Skin of body (tissue), 3 donors: ENCODE measurements at places on chromosomes 5 and 9. TPM values are rescaled to one million over a fixed set of nuclear protein-coding genes. Genes with fewer than 3 reads are reported as not detected.

Gene SLC46A2
- 1.2 TPM for total RNA-seq

Gene PCDHA1
- total RNA-seq = not detected

Gene SNX24
- total RNA-seq = 15.7 TPM

Gene PPP3R2
- not detected for total RNA-seq

Gene PCDHB12
- total RNA-seq = 2.2 TPM

GRCh38 chr5:61625681-61626621 is 293.9 kb downstream of the ZSWIM6 start:
- DNase-seq = no peak

DNA sequence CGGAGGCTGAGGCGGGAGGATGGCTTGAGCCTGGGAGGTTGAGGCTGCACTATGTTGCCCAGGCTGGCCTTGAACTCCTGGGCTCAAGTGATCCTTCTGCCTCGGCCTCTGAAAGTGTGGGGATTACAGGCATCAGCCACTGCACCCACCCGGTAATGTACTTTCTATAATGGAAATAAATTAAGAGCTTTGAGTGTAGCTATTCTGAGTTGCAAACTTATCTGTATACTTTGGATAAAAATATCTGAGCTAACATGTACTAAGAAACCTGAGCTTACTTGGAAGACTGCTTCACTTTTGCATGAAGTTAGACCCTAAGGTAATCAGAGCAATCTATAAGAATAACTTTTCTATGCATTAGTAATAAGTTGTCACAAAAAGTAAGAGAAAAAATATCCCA is 50.0 kb downstream of the UNC13B start:
- DNase-seq = no peak

- no peak for DNase-seq
Observed at GRCh38 chr9:22454016-22454415, 7.4 kb downstream of the DMRTA1 start.

DNA sequence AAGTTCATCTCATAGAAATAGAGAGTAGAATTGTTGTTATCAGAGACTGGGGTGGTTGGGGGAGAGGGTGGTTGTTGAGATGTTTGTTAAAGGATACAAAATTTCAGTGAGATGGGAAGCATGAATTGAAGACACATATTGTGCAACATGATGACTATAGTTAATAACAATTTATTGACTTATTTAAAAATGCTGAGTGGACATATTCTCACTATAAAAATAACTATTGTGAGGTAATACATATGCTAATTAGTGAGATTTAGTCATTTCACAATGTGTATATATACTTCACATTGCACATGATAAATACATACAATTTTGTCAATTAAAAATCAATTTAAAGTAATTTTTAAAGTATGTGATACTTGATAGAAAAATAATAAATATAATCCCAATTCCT is 722.5 kb upstream of the CHD1 start:
- DNase-seq = no peak

- no peak for DNase-seq
Observed at GRCh38 chr9:127595611-127596010, 16.5 kb upstream of the STXBP1 start.

- DNase-seq = no peak
Observed at GRCh38 chr9:112869917-112870316, 20.8 kb downstream of the SLC46A2 start.

- DNase-seq = peak; percentile 26
Observed at GRCh38 chr9:35826071-35826701, 2.3 kb downstream of the FAM221B start.

GRCh38 chr9:76545191-76545590 is 86.2 kb downstream of the GCNT1 start:
- no peak for DNase-seq

- peak; percentile 46 for DNase-seq
Observed at GRCh38 chr5:150164211-150164980, 2.2 kb upstream of the CDX1 start.

GRCh38 chr5:122126177-122126755 is 3.1 kb upstream of the ZNF474 start:
- no peak for DNase-seq

- DNase-seq = no peak
Observed at GRCh38 chr5:8376478-8376877, 507.5 kb downstream of the MTRR start.

- peak; percentile 36 for DNase-seq
Observed at GRCh38 chr9:77507212-77507961, 140.7 kb downstream of the GNA14 start.

DNA sequence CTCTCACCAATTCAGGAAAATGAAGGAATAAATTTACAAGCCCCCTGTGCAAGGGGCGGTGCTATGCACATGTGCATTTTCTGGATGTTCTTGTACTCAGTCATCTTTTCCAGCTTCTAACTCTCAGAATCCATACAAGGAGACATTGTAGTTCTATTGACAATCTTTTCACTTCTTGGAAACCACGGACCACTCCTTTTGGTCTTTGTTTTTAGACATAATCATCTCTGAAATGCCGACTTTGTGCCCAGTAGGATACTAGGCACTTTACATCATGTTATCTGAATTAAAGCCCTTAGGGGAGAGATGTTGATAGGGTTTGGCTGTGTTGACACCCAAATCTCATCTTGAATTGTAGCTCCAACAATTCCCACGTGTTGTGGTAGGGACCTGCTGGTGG is 322.6 kb upstream of the WWC1 start:
- no peak for DNase-seq

DNA sequence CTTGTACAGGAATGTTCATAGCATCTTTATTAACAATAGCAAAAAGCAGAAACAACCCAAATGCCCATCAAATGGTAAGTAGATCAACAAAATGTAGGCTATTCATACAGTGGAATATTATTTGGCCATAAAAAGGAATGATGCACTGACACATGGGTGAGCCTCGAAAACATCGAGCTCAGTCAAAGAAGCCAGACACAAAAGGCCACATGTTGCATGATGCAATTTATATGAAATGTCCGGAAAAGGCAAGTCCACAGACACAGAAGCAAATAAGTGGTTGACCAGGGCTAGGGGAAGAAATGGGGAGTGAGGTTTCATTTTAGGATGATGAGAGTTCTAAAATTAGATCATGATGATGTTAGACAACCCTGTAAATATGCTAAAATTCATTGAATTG is 16.5 kb upstream of the SLC2A8 start:
- DNase-seq = no peak

GRCh38 chr9:110282739-110283081 is 26.4 kb upstream of the TXN start:
- no peak for DNase-seq

DNA sequence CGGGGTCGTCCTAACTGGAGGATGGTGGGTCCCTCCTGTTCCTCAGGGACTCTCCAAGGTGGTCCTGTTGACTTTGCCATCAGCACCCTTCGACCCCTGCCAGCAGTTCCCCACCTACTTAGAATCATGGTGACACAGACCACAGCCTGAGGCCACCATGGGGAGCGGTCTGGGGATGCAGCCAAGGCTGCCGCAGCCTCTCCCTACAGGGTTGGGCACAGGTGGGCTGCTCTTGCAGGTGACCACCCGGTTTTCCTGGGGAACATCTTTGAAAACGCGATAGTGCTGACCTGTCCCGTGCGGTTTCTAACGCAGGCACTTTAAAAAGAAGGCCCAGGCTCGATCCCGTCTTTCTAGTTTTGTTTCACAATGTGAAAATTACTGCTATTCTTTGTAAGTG is 12.7 kb upstream of the CEL start:
- no peak for DNase-seq
